ENCODE measurements at places on chromosomes 6 and 20.

DNA sequence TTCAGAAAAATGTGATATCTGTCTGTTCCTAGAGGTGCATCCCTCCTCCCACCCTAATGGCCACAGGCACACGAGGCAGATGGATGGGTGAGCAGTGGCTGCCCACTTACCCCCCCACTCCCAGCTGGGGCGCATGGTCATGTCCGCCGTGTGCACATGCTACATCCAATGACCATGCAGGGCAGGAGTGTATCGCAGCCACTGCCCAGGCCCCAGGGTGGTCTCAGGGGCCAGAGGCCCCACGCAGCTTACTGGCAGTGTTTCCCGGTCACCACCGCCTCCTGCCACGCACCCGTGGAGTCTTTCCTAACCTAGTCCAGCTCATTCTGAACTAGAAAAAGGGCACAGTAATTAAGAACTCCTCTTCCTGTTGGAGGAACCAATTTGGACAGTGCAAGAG, 11.7 kb upstream of the HTR1B start:
- DNase-seq, result no peak

DNA sequence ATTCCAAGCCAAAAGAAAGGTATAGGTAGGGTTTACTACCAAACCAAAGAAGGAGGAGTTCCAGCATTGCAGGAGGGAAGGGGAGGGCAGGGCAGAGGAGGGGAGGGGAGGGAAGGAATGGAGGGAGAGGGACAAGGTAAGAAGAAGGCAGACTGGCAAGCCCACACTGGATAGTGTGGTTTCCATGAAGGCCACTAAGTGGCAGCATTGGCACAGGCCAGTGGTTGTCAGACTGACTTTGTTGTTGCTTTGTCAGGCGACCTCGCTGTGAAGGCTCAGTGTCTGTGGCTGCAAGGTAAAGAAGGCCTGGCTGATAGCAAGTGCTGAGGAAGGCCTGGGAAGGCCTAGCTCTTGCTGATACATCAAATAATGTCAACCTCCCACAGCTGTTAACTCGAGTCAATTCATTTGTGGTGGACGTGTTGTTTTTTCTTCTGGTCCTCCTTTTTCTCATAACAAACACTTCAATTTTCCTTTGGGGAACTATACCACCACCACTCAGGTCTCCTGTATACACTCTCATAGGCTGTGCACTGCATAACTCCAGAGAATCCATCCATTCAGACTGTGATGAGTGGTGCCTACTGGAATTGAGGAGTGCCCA, 7.7 kb upstream of the ZNF334 start:
- DNase-seq, result peak; percentile 54

DNA sequence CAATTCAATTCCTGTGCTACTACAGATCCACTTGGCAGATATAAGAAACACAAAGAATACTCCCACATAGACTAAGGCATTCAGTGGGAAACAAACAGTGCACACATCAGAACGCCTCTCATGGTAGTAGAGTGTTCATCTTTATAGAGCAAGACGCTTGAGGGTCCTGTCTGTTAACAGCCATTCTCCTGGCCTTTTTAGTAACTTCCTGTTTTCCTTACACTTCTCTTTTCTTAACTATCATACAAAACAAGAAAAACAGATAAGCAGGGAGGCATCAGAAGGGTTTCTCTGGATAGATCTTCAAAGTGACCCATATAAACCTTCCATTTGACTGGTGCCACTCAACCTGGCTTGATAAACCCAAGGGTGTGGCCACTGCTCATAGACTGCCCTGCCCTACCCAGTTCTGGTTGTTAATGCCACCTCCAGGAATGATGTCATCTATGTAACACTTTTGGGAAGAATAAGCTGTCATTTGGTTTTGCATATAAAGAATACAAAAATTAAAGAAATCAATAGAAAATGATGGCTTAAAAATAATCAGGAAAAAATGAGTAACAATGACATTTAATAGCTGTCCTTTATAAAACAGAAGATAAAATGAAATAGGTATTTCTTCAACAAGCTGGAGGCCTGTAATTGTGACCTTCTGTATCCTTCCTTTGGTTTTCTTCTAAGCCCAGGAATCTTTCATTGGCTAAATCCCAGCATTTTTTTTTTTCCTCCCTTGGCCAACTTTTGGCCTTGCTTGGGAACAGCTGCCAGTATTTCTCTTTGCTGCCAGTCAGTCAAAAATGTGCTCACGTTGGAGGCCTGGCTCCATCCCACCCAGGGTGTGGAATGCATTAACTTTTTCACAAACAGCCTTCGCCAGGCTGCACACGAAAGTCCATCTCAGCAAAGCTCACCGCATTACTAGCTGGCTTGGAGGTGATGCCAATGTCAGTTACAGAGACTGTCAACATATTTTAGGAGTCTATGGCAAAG, 103.5 kb downstream of the GJA10 start:
- DNase-seq, result no peak

GRCh38 chr20:61426352-61426751, 174.3 kb downstream of the CDH4 start:
- no peak for DNase-seq

GRCh38 chr6:84687431-84687830, 77.0 kb downstream of the TBX18 start:
- DNase-seq, result no peak

DNA sequence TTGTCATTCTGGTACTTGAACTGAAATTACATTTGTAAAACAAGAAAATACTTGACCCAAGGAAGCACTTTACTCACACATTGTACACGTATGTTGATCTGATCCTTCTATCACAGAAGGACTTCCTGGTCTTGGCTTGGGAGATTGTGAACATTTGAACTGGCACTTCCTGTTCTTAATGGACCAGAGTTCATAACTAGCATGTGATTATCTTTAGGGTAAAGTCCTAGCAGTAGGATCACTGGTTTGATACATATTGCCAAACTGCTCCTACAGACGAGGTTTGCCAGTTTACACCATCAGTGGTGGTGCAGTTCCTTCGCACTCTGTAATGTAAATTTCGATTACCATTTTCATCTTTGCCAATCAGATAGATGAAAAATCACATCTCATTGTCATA, 12.7 kb downstream of the HECA start:
- DNase-seq, result no peak

GRCh38 chr6:119610754-119611153, 261.2 kb upstream of the MAN1A1 start:
- DNase-seq, result no peak

GRCh38 chr20:50992733-50993457, 30.0 kb downstream of the KCNG1 start:
- peak; percentile 18 for DNase-seq

DNA sequence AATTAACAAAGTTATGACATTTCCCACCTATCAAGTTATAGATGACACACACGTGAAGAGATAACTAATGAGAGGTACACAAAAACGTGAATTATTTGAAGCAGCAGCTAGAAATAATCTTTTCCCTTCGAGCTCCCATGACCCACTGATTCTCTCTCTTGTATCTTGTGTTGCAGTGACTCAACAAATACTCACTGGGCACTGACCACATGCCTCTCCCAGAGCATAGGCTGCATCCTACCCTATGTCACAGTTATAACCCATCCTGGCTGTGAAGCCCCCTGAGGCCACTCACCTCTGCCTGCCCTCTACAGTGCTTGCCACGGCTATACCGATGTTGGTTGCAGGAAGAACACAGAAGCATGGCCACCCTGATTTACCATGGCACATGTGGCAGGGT, 91.8 kb downstream of the INSM1 start:
- DNase-seq, result no peak

- DNase-seq, result no peak
Measured at GRCh38 chr6:162217058-162217457, 510.5 kb downstream of the PRKN start.

DNA sequence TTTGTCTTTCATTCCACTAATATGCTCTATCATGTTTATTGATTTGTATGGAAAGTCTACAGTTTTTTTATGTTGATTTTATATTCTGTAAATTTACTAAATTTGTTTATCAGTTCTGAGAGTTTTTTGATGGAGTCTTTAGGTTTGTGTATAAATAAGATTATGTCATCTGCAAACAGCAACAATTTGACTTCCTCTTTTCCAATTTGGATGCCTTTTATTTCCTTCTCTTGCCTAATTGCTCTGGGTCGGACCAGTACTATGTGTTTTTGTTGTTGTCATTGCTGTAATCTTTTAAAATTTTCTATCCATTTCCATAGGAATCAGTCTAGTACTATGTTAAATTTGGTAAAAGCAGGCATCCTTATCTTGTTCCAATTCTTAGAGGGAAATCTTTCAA, 31.5 kb upstream of the POLR1H start:
- DNase-seq, result no peak

DNA sequence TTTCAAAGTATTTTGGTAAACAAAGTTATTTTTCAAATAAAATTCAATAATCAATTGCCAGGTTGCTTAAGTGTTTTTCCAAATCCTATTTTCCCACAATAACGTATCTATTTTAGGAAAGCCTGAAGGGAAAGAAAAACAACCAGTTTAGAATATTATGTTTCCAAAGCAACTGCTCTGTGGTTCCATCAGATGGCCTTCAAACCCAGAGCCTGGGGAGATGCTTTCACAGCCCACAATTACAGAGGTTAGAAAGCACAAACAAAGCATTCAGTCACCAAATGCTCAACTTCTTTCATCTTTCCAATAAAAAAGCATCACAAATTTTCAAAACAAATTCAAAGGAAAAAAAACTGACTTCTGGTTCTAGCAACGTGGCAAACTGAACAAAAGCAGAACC, 66.0 kb downstream of the ELOVL5 start:
- no peak for DNase-seq

- DNase-seq, result no peak
Measured at GRCh38 chr20:14208956-14209355, 128.5 kb downstream of the FLRT3 start.

GRCh38 chr20:63089051-63089907, 82.5 kb upstream of the BHLHE23 start:
- DNase-seq, result no peak

- no peak for DNase-seq
Measured at GRCh38 chr6:107717781-107718180, 106.3 kb downstream of the SCML4 start.

GRCh38 chr6:26322645-26323482, 42.1 kb upstream of the BTN3A2 start:
- DNase-seq, result peak; percentile 64

DNA sequence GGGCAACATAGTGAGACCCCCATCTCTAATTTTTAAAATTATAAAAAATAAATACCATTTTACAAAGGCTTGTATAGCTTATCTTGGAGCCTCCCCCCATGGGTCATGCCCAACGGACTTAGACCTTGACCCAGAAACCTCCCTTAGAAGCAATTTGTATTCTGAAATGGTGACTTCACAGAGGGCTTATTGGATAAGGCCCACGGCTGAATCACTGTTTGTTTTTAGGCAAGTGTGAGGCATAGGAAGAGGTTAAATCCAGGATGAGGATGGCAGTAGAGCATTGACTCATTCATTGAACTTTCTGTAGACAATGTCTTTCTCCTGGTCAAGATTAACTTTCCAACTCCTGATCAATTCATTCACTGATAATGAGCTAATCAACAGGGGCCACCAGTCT, 6.2 kb upstream of the SNAI1 start:
- DNase-seq, result no peak

- DNase-seq, result no peak
Measured at GRCh38 chr20:62543470-62544302, 67.9 kb upstream of the GATA5 start.

DNA sequence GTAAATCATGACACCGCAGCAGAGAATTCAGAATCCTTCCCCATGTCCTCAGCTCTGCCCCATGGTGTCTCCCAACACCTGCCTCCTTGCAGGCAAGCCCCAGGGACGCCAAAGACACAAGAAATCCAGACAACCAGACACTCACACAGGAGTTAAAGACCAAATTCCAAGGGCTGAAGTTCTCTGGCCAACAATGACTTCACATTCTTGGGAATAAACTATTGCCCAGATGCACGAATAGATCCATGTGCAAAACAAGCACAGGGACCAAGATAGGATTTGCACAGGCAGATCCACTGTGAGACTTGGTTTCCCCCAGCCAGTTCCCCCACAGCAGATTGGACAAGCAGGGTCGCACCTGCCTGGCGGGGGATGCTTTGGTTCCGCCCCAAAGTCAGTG, 246.7 kb downstream of the SOD2 start:
- no peak for DNase-seq

DNA sequence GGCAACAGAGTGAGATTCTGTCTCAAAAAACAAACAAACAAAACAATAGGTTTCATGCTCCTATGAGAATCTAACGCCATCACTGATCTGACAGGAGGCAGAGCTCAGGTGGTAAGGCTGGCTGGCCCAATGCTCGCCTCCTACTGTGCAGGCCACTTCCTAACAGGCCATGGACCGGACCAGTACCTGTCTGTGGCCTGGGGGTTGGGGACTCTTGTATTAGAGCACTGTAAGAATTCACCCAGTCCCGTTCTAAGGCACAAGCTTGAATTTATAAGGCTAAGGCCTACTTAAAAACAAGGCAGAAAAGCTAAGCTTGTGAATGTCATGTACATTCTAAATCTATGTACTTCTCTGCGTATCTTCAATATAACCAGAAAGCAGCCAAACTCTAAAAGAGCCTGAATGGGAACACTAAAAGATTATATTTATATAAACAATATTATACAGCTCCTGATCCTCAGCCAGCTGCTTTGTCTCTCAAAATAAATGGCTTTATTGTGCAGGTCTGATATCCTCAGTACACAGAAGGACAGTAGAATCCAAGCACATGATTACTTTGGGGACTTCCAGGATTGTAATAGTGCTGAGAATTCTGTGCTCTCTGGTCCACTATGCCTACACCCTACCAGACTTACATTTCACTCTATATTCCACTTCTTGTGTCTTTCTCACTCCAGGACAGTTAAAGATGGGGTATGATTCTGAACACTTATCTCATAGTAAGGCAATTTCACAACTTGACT, 64.5 kb upstream of the DST start:
- DNase-seq, result no peak

DNA sequence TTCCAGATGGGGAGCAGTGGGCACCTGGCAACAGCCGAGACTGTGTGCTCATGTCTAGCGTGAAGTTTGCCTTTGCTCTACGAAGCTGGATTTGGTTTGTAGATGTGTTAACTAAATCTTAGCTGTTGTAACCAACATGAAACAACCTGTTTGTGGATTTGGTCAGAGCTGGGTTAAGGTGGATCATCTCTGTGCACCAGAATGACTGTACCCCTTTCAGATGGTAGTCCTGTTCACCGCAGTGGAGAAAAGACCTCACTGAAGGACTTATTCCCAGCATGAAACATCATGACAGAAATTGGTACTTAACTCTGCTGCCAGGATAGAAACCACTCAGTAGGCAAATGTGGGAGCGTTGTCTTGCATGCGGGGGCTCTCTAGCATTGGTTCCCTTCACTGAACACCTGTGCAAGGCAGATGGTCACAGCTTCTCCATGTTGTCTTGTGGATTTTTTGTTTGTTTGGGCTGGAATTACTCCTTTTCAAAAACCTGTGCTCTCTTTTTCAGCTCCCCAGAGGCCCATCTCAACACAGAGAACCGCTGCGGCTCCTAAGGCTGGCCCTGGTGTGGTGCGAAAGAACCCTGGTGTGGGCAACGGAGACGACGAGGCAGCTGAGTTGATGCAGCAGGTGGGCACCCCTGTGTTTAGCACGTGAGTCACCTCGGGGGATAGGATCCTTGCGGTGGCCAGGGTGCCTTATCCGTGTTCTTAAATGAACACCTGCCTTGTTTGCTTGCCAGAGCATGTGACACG, 19.3 kb upstream of the EFCAB8 start:
- peak; percentile 21 for DNase-seq

Measured in NCI-H1092 treated with DMSO at 0.1 percent for 48 hours (cell line).